Heart right ventricle (tissue), 16 donors: ENCODE measurements at places on chromosomes 4 and X. TPM values are rescaled to one million over a fixed set of nuclear protein-coding genes. Genes with fewer than 3 reads are reported as not detected.

The FRAS1 gene
- 4.4 TPM for total RNA-seq

DNA sequence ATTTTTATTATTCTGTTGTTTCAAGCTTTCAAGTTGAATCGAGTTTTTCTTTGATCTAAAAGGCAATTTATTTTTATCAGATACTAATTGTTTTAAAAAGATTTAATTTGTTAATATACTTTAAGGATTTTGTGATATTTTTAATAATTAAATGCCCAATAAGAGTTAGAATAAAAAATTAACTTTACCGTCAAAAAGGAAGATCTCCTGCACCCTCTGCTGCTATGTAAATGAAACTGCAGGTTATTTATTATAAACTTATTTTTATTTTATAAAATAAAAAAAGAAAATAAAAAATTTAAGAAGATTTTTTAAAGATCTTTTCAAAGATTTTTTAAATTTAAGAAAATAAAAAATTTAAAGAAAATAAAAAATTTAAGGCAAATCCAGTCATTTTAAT, 166.1 kb downstream of the CCSER1 start:
- no peak for DNase-seq

The PNMA6F gene
- total RNA-seq, result not detected

GRCh38 chr4:150001815-150002214, 76.4 kb upstream of the DCLK2 start:
- no peak for DNase-seq
